Cortex of kidney (tissue), 1 donor: ENCODE measurements at places on chromosomes 6 and 20.

DNA sequence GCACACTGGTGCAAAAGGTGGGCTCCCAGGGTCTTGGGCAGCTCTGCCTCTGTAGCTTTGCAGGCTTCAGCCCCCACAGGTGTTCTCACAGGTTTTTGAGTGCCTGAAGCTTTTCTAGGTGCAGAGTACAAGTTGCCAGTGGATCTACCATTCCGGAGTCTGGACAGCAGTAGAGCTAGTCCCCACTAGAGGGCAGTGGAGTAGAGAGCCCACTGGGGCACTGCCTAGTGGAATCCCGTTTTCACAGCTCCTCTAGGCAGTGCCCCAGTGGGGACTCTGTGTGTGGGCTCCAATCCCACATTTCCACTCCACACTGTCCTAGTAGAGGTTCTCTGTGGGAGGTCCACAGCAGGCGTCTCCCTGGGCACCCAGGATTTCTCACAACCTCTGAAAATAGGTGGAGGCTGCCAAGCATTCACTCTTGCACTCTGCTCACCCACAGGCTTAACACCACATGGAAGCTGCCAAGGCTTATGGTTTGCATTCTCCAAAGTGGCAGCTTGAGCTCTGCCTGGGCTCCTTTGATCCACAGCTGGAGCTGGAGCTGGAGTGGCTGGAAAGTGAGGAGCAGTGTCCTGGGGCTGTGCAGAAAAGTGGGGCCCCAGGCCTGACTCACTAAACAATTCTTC lies 86.3 kb upstream of the PROKR2 start:
- DNase-seq: no peak

GRCh38 chr20:56278196-56278595 lies 29.7 kb downstream of the MC3R start:
- DNase-seq: no peak

DNA sequence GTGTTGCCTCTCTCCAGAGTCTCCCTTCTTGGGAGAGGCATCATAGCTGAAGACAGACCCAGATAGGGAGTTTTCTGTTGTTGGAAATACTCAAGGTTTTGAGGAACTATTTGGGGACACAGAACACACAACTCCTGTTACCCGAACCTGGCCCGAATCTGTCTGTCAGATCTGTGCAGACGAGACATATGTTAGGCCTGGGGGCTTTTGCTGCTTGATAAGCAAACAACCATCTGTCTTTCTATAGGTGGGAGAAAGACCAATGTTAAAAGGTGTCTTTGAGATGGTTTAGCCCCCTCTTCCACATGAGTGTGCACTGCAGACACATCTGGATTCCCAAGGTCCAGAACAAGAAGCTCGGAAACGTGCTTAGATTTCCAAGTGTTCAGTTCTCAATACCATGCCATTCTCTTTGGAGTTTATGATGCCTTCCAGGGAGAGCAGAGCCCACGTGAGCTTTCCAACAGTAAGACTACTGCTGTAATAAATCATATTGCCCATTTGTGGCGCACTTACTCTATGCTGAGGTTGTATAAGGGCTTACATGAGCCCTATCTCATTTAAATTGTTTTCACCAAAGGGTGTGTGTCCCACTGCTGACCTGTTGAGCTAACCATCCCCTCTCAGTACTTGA lies 3.8 kb upstream of the STX16 start:
- no peak for DNase-seq

GRCh38 chr6:114033606-114034005 lies 62.7 kb upstream of the HDAC2 start:
- no peak for DNase-seq

DNA sequence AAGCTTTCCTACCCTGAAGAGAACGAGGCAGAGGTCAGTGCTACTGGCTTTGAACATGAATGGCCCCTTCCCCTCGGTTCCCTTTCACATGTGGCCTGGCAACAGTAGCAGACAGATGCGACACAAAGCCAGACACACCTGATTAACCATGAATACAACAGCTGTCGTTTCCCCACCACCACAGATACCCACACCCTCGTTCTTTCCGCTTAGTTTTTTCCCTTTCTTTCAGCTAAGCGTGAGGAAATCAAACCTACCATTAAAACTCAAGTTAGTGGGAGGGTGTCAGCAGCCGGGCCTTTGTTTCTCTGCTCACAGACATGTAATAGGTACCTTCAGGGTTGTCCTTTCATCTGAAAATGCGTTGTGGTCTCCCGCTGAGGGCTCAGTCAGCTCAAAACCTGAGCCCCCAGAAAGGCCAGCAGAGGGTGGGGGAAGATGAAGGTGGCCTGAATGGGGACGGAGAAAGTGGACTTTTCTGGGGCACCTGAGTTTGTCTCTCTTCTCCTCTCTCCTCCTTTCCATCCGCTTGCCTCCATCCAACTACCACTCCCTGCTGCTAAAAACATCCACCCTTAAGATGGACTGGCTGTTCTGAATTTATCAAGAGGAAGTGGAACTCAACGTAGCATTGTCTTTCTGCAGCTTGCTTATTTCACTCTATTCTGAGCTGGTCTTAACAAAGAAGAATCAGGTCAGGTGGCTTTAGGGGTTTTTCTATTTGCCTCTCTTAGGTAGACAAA lies 516.6 kb upstream of the JARID2 start:
- DNase-seq: no peak

DNA sequence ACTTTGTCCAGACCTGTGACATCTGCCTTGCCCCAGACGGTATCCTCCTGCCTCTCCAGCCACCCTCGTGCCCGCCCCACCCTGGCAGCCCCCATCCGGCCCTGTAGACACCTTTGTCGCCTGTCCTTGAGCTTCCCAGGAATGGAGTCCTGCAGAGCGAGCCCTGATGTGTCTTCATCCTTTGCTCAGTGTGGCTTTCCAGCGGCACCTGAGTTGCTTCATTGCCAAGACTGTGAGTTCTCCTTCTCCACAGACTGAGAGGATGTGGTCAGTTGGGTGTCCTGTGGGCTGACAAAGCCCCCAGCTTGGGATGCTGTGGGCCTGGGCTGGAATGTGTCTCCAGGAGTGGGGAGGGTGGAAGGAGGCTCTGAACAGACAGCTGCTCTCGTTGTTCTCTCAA lies 1.7 kb upstream of the CST4 start:
- DNase-seq: no peak

- DNase-seq: no peak
Measured at GRCh38 chr6:3499603-3500002, 42.8 kb upstream of the SLC22A23 start.

DNA sequence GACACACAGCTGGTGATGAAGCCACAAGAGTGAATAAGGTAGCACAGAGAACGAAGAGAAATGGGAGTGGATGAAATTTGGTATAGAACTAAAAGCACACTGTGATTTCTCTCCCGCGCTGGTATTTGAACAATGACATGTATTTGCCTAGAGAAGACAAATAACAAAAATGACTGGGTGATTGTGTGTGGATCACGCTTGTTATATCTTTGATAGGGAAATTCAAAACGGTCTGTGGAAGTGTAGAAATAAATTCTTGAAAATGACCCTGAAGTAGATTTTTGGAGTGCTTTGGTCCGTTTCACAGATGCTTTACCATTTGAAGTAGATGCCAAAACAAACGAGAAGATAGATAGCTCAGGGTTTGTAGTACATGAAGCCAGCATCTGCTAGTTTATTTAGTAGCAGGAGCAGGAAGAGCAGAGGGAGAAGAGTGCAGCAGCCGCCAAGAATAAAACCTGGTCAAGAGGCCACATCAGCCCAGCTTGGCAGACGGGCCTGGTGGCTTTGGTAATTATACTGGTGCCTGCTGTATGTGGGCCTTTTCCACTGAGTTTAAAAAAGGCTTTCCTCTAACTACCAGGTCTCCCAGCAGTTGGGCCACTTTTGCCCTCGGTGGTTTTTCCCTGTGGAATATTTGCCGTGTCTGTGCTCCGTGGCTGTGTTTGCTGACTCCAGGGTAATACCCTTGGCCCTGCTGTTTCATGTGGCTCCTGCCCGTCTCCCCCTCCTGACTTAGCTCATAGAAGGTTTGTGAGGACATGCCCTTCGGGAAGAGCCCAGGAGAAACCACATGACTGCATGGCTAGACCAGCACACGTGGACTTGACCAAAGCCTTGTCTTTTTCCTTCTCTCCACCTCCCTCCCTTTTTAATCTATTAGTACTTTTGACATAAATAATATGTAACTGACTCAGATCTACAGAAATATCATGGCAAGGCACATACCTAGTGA lies 294.0 kb downstream of the SOX4 start:
- no peak for DNase-seq

- DNase-seq: no peak
Measured at GRCh38 chr20:35303735-35304491, 11.7 kb upstream of the FAM83C start.

DNA sequence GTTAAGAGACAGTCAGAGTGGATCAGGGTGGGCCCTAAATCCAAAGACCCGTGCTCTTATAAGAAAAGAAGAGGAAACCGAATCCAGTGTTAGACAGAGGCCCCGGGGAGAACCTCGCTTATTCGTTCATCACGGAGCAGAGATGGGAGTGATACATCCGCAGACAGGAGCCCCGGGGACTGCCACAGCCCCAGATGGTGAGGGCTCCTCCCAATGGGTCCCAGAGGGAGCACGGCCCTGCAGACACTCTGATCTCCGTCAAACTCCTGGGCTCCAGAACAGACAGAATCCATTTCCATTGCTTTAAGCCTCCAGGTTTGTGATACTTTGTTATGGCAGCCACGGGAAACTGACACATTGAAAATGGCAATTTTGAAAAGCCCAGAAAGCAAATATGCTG lies 47.0 kb downstream of the CDH4 start:
- DNase-seq: no peak

GRCh38 chr20:46206025-46206424 lies 87.9 kb downstream of the CD40 start:
- DNase-seq: no peak

DNA sequence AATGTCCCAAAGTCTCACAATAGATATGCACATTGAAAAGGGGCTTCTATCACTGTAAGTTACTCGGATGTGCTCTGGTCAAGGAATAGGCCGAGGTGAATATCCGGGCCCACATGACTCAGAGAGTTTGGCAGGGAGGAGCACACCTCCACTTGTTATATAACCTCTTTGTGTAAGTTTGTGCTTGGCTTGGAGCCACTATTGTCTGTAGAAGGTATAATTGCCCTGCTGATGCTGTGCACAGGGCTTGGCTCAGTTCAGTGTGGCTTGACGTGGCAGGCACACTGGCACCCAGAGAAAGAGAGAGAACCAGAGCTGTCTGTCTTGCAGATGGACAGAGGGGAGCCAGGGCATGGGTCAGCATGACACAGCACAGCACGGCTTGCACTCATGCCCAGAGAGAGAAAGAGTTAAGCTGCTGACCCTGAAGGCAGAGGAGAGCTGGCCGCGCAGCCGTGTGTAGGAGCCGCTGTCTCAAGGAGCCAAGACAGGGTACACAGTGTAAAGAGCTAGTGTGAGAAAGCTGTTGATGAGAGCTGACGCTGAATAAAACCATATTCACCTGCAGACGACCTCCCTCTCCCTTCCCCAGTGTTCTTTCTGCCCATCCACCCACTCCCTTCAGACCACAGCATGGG lies 482.5 kb downstream of the C6orf118 start:
- DNase-seq: no peak

DNA sequence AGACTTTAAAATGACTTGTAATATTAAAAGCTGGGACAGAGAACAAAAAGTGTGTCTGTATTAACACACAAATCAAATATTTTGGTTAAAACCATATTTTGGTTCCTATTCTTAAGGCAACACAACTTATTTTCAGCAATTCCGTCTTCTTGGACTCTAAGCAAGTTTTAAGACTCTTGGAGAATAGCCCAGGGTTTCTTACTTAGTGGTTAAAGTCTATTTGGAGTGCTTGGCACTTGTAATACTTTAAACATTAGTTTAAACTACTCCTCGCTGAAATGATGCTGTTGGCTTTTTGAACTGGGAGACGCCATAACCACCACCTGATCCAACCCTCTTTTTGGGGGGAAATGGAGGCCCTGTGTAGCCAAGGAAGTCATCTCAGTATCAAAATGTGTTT lies 109.7 kb upstream of the GMDS start:
- no peak for DNase-seq

GRCh38 chr6:108689272-108690161 lies 128.8 kb downstream of the FOXO3 start:
- no peak for DNase-seq

DNA sequence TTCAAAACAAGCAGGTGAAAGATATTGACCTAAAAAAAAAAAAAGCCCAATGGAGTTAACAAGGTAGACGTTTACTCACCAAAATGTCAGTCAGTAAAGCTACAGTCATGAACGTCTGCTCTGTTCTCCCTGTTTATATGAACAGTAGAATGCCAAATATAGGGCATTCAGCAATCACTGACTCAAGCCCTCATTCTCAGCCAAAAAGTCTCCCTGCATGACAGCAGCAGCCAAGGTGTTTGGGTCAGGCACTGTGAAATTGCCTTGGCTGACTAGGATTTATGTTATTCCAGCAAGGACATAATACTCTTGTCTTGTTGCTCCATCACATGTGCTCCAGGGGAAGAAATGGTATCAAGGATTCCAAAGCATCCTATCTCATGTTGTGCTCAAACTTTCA lies 194.7 kb upstream of the RSPO3 start:
- no peak for DNase-seq
